ENCODE measurements at places on chromosomes 11 and 22. TPM values are rescaled to one million over a fixed set of nuclear protein-coding genes. Genes with fewer than 3 reads are reported as not detected.

The PLAAT5 gene
- not detected for total RNA-seq

GRCh38 chr11:126978165-126978564 is 22.4 kb downstream of the KIRREL3 start:
- DNase-seq: no peak

DNA sequence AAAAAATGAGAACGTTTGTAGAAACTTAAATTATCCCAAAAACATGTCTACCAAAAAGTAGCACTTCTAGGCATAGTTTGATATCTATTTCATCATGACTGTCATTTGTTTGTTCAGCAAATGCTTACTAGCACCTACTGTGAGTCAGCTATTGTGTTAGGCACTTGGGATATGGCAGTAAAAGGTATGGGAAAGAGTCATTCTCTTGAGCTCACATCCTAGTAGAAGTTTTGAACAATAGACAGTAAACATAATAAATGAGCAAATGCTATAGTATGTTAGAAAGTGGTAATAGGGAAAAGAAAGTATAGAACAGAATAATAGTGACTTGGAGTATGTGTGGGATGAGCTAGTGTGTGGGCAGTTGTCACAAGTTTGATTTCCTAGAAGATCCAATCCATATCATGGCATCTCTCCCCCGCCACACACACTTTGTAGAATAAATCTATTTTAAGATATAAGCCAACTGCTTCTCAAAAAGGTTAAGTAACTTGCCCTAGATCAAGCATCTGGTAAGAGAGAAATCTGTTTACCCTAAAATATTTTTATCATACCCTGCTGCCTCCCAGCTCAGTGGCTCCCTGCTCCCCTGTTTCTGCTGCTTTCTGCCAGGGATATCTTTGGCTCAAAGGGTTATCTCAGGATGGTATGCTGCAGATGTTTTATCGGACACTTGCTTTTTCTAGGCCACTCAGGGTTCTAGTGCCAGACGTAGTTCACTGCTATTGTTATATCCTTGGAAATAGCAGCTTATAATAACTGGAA is 129.7 kb downstream of the NCAM1 start:
- no peak for DNase-seq

- DNase-seq: no peak
Measured at GRCh38 chr22:48729499-48730171, 1098.0 kb downstream of the BRD1 start.

DNA sequence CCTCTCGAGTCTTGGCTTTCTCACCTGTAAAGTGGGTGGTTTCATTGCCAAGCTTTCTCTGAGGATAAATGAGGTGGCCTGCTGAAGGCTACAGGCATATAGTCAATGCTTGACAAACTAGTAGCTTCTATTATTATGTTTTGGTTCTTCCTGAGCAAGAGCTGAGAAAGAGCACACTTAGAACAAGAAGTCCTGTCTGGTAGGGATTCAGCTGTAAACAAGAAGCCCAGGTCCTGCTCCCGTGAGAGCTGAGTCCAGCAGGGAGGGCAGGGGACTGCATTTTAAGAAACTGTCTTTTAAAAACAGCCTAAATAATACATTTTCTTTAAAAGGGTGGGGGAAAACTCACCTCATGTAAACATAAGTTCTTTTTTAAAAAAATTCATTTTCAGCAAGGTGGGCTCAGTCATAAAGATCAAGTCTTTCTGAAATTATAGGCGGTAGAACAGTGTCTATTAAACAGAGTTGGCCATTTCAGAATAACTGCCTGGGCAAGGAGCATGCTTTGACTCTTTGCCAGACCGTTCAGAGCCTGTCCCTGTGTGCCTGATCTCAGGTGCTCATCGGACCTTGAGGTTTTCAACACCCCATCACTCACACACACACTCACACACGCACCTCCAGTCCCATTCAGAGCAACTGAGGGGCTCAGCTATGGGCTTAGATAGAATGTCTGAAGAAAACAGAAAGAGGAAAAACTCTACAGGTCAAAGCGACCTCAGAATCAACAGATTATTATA is 29.2 kb upstream of the MYO18B start:
- DNase-seq: no peak
